AG09309 (cell line): ENCODE measurements at places on chromosomes 1 and 21.

GRCh38 chr1:70210820-70211219 is 5.4 kb upstream of the LRRC40 start:
- no peak for DNase-seq

DNA sequence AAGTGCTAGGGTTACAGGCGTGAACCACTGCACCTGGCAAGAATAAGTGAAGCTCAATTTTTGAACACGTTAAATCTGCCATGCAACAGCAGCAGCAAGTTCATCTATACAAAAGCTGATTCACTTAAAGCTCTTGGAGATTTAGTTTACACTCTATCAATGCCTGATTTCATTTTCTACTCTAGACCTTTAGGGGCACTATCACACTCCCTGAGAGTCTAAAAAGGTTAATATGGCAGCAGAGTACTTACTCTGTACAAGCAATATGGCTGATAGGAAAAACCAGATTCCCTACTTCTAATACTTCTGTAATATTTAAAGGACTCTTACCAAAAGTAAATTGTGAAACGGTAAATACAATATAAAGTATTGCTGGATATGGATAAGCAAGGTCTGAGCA is 4.8 kb downstream of the RBM34 start:
- DNase-seq, result no peak

DNA sequence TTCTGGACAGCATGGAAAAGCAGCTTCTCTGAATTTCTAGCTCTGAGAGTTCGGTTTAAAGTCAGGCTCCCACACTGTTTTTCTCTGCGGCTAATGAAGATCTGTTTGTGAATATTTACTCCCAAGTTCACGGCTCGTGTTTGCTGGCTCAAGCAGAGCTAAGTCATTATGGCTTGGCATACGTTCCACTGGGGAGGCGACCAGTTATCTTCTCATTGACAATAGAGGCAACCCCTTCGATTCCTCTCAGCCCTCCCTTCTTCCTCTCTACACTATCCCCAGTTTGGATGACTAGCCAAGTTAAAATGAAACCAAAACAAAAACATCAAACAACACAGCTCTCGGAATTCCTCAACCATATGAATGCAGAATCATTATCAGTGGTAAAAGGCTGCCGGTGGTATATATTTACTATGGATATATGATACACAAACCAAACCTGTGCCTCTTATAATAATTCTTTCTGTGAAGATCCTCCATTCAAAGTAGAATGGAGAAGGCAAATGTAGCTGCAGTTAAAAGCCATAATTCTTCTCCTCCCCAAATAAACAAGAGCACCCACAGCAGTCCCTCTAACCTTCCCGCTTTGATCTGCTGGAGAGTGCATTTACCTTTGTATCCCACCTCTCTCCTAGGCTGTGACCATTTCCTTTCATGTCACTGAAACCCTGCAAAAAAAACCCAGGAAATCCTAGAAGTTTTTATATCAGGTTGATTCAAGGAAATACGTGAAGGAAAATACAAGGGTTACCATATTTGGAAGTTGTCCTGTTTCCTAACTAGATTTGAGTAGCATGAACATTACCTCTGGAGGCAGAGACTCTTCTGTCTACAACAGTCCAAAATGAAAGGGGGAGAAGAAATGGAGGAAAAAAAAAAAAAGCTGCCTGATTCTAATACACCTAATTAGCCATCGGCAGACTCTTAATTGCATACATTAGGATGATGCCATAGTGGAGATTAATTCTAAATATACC is 108.3 kb upstream of the USH2A start:
- DNase-seq, result no peak

DNA sequence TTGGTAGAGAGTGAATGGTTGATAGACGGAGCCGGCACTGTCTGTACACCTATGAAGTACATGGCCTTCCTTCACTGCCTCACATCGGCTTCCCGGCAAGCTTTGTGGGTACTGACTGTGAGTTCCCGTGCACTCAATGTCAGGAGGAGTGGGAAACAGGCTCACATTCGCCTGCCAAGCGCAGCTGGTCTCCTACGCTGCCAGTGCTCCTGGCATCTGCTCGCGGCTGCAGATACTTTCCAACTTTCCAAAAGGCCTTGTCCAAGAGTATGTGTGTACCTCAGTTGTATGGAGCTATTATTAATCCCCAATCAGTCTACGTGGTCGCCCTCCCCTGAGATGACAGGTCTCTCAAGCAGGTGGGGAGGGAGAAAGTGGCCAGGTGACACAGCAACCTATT is 180.8 kb downstream of the ZSCAN20 start:
- DNase-seq, result no peak

- no peak for DNase-seq
Measured at GRCh38 chr1:230371923-230372703, 54.0 kb downstream of the PGBD5 start.

- no peak for DNase-seq
Measured at GRCh38 chr1:189356206-189356605, 1121.5 kb downstream of the BRINP3 start.

- DNase-seq, result no peak
Measured at GRCh38 chr1:26408604-26409003, 2.0 kb upstream of the LIN28A start.

GRCh38 chr1:152003846-152004442 is 10.3 kb upstream of the S100A10 start:
- no peak for DNase-seq

GRCh38 chr1:33429856-33430691 is 821 bp downstream of the PHC2 start:
- no peak for DNase-seq

GRCh38 chr1:160219062-160219929 is 14.1 kb downstream of the PEA15 start:
- DNase-seq, result peak; percentile 47

- DNase-seq, result no peak
Measured at GRCh38 chr1:76868916-76869315, 1.6 kb downstream of the ST6GALNAC5 start.

DNA sequence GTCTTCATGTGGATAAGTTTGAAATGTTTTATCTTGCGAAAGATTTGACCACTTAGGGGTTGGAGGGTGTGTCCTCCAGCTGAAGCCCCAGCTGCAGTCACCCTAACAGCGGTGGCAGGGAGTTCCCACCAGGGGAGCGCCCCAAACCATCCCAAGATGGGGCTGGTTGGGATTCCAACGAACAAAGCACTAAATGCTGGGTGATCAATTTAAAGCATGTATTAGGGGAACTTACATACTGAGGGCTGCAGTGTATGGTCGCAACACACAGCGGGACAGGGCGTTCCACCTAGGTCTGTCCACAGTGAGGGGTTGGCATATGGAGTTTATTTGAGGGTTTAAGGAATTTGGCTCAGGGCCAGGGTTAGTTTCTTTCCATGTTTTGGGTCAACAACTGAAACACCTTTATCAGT is 26.3 kb downstream of the SLC37A1 start:
- DNase-seq, result no peak

DNA sequence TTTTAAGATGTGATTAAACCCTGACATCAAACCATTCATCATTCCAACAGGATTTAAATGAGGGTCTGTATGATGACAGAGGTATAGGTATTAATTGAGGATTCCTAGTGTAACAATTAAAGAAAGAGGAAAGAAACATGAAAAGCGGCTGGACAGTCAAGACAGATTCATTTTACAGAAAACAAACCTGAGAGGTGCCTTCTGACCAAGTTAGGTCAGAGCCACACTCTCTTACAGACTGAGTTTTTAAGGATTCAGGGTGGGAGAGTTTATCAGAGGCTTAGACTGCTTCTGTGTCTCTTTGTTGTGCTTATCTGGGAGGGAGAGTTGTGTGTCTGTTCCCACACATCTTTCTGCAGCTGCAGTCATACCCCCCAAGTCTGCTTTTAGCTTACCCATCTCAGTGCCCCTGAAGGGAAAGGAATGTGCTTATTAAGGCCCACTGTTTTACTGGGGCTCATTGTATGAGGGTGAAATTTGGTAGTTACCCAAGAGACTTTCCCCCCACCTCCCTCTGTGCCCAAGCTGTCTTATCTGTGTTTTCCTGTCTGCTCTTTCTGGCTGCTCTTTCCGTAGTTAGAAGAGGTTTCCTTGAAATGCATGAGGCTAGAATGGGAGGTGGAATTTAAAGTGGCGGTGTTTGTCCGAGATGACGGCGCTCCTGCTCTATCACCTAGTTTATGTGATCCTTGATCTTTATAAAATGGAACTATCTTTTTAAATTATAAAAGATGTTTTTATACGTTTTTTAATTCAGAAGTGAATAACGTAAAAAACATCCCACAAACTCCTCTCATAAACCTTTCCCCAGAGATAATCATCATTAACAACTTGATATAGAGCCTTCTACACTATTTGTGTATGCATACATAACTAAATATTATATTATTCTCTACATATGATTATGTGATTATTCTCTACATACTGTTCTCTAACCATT is 96.0 kb upstream of the TNFSF4 start:
- no peak for DNase-seq

DNA sequence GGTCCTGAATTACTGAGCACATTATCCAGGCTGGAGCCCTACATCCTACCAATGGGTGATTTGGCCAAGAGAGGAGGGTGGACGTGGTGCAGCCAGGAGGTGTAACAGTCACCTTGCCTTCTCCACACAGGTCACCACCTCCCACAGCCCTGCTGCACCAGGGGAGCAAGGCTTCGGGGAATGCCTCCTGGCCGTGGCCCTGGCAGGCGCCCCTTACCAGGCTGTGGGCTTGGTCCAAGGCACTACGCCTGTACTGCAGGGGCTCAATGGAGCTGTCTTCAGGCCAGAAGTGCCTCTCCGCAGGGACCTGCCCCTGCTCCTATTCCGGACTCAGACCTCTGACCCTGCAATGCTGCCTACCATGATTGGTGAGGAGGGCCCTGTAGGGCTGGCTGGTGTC is 26.0 kb downstream of the HMGCS2 start:
- no peak for DNase-seq

DNA sequence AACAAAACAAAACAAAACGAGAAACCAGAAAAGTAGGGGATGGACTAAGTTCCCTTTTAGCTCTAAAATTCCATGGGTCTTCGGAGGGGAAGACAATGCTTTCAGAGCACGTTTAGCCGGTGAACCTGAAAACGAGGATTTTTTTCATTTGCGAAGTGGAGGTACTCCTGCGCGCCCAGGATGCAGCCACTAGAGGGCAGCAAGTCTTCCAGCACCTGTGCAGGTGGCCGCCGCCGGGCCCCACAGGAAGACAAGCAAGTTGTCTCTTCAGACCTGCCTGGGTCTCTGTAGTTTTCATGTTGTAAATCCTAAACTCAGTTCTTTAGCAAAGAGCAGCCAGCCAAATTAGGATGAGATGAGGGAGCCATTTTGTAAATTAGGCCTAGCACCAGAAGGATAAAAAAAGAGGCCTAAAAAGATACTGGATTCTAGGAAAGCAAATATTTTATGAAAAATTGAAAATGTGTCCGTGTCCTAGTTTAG is 17.7 kb upstream of the SNX27 start:
- DNase-seq, result no peak

DNA sequence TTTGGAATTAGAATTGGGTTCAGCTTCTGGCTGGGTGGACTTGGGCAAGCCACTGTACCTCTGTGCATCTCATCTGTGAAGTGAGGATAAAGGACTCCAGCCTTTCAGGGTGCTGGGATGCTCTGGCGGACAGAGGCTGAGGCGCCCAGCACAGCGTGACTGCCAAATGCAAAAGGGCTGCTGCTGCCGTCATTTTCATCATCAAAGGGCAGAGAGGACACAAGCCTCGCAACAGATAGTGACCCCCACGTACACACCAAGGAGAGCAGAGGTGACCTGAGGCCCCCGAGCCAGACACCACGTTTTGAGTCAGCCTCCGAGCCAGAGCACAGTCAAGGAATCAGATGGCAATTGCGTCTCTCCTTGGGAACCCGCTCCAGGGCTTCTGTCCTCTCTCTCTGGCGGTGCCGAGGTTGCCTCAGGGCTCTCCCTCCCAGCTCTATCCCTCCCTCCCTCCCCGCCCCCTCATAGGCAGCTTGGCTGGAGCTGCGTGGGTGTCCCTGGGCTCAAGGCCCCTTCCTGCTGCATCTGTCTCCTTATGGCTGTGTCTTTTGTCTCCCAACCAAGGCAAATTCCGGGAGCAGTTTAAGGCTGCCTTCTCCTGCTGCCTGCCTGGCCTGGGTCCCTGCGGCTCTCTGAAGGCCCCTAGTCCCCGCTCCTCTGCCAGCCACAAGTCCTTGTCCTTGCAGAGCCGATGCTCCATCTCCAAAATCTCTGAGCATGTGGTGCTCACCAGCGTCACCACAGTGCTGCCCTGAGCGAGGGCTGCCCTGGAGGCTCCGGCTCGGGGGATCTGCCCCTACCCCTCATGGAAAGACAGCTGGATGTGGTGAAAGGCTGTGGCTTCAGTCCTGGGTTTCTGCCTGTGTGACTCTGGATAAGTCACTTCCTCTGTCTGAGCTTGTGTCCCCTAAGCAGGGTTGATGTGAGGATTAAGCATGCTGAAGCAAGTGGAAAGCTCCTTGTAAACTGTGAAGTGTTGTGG is 9.0 kb downstream of the HCRTR1 start:
- no peak for DNase-seq

GRCh38 chr1:152997901-152998300 is 3.6 kb upstream of the SPRR3 start:
- no peak for DNase-seq

GRCh38 chr1:108671143-108671542 is 10.2 kb upstream of the HENMT1 start:
- no peak for DNase-seq

- no peak for DNase-seq
Measured at GRCh38 chr1:231116738-231117137, 45.1 kb upstream of the TRIM67 start.

DNA sequence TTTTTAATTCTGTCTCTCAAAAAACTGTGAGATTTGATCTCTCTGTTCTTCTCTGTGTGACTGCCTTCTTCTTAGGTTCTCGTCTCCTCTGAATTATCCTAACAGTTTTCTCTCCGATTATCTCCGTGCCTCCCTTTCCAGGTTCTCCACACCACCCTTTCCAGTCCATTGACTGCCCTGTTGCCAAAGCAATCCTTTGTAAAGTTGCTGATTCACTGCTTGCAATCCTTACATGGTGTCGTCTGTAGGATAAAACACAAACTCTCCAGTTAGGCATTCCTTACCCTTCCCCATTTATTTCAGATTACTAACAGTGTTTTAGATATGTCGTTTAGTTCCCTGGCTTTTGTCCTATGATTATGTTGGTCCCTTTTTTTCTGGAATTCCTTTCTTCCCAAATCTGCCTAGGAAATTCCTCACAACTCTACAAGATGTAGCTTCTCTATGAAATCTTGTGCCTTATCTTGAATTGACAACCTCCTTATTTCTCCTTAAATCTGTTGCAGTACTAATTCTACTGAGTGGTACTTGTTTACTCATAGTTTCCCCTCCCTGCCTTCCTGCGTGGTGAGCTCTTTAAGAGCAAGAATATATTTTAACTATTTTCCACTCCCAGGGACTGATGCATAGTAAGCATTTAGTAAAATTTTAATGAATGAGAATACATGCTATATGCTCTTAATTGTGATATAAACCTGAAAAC is 22.3 kb downstream of the RCOR3 start:
- DNase-seq, result no peak

GRCh38 chr1:25543425-25544242 is at the start of gene LDLRAP1:
Gene LDLRAP1, plus strand, starts transcription at chr1:25543606. Its CDS starts 93 bp downstream, at chr1:25543699.
- DNase-seq, result no peak
